ENCODE measurements at places on chromosomes 16 and 17.

DNA sequence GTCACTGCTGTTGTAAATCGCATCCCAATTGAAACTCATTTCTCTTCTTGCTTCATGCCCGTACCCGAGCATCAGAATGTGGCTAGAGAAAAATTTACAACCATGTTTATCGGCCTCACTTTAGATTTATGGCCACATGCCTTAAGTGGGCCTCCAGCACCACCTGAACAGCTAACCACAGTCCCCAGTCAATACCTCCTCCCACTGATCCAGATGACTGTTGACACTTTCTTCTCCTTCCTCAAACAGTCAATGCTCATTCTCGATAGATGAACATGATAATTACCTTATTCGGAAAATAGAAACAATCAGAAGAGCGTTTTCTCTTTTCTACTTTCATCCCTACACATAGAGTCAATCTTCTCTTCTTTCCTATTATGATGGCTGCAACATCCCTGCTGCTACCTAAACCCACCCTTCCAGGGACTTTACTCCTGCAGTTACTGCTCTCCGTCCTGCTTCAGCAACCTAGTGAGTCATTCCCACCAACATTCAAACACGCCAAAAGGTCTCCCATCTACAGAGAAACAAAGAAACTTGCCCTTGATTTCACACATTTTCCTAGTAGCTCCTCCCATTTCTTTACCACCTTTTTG is 416.3 kb upstream of the MAF start:
- DNase-seq = no peak

DNA sequence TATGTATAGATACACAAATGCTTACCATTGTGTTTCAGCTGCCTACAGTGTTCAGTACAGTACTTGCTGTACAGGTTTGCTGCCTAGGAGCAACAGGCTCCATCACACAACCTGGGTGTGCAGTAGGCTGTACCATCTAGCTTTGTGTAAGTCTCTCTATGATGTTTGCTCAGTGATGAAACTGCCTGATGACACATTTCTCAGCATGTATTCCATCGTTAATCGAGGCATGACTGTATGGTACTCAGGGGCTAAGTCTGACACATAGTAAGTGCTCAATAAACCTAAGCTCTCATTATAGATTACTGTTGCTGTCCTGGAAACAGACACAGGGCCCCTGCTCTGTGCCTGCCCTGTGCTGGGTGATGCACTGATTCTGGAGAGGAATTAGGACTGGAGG is 18.1 kb downstream of the KCNJ12 start:
- DNase-seq = no peak

DNA sequence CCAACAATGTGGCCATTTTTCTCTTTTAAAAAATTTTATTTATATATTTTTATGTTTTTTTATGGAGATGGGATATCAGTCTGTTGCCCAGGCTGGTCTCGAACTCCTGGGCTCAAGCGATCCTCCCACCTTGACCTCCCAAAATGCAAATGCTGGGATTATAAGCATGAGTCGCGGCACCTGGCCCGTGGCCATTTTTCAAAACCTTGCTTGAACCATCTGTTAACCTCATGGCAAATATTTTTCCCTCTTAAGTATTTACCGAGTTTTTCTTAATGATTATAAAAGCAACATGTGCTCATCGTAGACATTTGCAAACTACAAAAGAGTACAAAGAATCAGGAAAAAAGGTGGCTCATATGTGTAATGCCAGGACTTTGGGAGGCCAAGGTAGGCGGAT is 127.6 kb downstream of the ABCC6 start:
- DNase-seq = no peak

GRCh38 chr16:60763869-60764268 is 1272.4 kb downstream of the CDH8 start:
- no peak for DNase-seq

- no peak for DNase-seq
These were observed 34.4 kb downstream of the WDR59 start for GRCh38 chr16:74950511-74950910.

DNA sequence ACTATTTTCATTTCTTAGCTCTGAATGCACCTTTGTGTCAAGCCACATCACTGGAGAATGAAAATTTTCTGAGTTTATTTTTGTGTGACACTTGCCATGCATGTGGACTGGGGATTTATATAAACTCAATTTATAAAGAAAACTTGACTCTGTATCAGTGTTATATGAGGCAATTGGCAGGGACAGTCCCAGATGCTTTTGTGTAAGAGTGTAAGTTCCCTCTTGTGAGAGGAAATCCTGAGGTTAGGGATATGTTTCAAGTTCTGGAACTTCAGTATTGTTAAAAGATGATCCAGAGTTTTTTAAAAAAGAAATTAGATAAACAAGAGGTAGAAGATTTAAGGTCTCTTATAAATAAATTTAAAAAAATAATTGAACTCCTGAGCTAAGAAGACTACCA is 10.9 kb upstream of the CCL8 start:
- DNase-seq = no peak

DNA sequence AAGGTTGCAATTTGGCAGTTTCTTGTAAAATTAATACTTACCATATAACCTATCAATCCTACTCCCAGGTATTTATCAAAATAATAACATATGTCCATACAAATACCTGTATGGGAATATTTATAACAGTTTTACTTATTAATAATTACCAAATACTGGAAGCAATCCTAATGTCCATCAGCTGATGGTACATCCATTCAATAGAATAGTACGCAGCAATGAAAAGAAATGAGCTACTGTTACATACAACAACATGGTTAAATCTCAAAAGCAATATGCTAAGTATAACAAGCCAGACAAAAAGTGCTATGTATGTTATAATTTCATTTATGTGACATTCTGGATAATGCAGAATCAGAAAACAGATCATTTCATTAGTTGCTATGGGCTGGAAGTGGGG is 1.2 kb downstream of the HYDIN start:
- no peak for DNase-seq

GRCh38 chr17:82396601-82397435 is 21.3 kb upstream of the HEXD start:
- DNase-seq = no peak

GRCh38 chr17:20171741-20172365 is 162.7 kb downstream of the SPECC1 start:
- DNase-seq = no peak

DNA sequence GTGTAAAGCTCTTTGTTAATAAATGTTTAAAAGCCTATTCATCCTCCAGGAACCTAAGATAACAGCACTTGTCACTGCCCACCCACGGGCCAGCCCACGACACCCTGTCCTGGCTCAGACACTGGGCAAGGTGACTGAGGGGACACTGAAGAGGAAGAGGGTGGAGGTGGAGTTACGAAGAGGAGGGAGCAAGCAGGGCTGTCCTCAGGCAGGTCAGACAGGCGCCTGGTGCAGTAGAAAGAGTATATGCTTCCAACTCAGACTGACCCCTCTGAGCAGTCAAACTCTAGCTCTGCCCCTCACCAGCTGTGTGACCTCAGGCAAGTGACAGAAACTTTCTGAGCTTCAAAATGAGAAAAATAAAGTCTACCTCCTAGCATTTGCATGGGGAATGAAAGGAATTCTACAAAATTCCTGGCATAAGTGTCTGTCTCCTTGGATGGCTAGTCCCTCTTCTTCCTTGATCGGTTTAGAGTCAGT is 22.8 kb downstream of the TEX2 start:
- no peak for DNase-seq

DNA sequence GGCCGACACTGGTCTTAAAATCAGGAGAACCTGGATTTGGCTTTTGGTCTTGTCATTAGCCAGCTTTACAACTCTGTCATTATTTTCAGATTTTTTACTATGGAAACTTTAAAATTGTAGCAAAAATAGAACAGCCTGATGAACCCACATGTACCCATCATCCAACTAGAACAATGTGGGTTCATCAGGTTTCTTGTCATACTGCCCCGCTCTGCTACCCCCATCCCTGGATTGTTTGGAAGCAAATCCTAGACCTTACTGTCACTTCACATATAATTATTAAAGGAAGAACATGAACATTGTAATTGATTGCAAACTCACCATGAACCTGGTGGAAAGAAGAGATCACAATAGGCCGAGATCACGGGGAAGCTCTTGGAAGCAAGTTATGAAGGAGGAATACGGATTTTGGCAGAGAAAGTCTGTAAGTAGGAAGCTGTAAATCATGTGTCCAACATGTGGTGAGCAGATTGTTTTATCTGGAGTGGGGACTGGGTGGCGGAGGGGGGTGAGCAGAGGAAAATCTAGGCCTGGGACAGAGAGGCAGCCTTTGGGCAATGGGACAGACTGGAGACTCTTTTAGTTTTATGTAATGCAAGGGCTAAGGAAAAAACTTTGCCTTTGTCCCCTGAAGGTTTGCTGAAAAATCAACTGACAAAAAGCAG is 67.0 kb downstream of the PITPNC1 start:
- DNase-seq = no peak

DNA sequence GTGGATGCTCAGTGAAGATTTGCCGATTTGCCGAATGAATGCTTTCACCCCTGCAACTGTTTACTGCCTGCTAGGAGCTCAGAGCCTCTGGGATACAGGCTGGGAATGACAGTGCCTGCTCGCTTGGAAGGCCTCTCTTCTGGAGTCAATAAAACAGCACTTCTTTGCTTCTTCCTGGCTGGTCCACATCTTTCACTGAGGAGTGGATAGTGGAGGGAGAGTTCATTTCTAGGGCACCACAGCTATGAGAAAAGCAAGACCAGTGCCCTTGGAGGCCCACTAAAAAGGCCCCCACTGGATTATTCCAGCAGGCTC is 3.1 kb upstream of the USP7 start:
- DNase-seq = no peak

- DNase-seq = no peak
These were observed 698 bp downstream of the ACBD4 start for GRCh38 chr17:45135978-45136791.

- DNase-seq = no peak
These were observed 352.3 kb downstream of the UTP18 start for GRCh38 chr17:51612692-51613091.

- no peak for DNase-seq
These were observed 4.2 kb downstream of the CLCN7 start for GRCh38 chr16:1470481-1471251.

DNA sequence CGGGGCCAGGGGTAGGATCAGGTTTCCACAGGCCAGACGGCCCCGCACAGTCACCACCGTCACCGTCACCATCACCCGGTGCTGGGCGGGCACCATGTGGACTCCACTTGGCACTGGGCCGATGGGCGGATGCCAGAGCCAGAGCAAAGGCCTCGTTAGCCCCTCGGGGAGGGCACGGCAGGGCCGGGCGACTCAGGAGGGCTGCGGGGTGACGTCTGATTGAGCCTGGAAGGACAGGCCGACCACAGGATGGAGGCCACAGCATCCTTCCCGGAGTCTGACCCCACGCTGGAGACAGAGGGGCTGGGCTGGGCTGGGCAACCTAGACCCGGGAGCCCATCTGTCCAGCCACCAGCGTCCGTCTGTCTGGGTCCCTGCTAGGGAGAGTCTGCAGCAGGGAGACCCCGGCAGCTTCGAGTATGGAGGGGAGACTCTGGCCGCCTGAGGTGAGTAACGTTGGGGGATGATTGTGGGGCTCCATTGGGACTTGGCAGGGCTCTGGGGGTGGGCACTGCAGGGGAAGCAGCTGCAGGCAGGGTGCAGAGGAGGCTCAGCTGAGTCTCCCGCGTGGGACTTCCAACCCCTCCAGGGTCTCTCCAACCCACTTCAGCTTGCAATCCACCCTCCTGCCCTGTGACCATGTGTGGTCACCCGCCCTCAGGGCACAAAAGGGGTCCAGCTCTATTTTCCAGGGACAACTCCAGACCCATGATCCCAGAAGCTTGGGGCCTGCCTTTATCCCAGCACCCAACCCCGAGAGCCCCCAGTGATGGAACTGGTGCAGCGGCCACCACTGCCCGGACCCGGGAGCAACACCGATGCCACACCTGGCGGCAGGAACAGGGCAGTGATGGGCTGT is 22.6 kb downstream of the SLC25A10 start:
- no peak for DNase-seq

- no peak for DNase-seq
These were observed 5.4 kb upstream of the CLDN9 start for GRCh38 chr16:3007059-3007956.

GRCh38 chr17:4038076-4038475 is 73.8 kb upstream of the ATP2A3 start:
- DNase-seq = no peak

- no peak for DNase-seq
These were observed 1.2 kb upstream of the MIF4GD start for GRCh38 chr17:75271955-75272847.

DNA sequence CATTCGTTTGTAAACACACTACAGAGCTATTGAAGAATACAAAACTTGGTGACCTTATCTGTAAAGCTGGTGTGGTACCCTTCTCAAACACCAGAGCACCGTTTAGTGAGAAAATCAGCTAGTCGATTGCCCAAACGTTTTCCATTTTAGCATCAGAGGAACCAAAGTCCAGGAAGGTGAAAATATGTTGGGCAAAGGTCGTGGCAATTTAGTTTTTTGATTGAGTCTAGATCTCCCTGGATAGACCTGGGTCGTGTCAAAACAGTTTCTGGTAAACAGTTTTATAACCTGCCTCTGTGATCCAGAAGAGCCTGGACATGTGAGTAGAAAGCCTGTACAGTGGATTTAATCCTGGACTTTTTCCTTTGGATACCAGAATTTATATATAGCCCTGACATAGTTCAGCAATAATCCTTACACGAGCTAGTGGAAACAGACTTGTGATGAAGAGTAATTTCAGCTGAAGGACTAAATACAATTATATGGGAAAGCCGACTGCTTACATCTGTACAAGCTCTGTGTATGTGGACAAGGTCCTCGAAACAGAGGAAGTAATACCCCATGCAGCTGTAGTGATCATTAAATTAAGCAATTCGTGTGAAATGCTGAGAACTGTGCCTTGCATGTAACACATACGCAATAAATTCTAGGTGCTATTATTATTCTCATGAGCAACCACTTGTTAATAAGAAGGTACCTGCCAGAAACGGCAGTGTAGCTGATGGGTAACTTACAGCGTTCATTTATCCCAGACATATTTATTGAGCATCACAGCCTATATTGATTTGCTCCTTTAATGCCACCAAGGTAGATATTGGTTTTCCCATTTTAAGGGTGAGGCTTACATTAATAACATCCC is 72.5 kb downstream of the MAP2K6 start:
- DNase-seq = no peak

DNA sequence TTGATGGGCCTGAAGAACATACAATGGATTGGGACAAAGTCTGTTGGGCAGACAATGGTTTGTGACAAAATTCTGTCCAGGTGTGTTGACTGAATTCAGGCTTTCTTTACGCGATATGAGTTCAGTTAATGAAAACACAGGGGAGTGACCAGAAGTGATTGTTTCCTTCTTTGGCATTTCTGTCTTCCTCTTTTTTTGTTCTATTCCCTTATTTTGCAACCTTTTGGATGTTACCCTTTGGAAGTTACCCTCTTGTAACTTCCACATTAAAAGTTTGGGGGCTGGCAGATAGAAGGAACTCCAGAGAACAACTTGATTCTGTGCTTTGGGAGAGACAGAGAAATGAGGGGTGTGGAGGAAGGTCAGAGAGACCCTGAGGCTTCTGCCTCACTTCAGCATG is 126.7 kb downstream of the PITPNC1 start:
- DNase-seq = no peak

- DNase-seq = peak; percentile 41
These were observed 6.7 kb downstream of the SPACA3 start for GRCh38 chr17:32998111-32998886.
